ENCODE measurements at places on chromosomes 1 and 21.

DNA sequence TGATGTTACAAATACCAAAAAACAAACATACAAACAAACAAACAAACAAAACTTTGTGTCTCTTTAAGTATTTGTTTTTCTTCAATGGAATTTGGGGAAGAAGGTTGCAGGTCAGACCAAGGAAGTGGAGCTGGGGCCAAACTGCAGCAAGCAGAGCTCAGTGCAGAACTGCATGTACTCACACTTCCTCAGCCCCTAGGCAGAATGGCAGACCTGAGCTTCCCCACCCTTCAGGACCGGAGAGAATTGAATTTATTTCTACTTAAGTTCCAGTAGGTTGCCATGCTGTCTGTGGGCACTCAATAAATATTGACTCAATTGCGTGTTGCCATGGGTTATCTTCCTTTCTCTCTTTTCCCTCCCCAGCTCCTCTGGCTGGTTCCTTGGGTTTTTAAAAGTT lies 173.6 kb downstream of the PTGER3 start:
- no peak for DNase-seq

DNA sequence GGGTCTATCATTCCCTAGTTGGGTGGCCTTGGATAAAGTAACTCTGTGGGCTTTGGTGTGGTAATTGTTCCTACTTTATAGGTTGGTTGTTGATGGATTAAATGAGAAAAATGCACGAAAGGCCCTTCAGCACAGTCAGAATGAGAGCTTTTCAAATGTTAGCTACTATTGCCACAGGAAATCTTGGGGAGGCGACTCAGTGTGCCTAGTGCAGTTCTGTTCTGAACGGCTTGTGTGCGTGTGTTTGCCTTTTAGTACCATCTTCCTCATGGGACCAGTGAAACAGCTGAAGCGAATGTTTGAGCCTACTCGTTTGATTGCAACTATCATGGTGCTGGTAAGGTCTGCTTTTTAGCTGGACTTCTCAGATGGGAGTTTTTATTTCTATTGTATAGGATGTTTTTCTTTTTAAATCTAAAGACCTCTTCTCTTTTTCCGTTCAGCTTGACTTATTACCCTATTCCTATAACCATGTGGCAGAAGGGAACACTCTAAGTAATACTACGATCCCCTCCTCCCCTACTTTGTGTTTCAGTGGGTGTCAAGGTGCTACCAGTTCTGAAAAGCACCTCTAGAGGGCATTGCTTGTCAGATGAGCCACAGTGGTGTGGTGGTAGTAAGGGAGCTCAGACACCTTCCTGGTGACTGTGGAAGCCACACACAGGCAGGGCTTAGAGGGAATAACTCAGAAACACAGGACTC lies 9.2 kb downstream of the SFT2D2 start:
- DNase-seq, result no peak

- no peak for DNase-seq
Measured at GRCh38 chr1:241817331-241817792, 30.6 kb upstream of the EXO1 start.

GRCh38 chr1:228149406-228150119 lies at the start of gene GJC2:
TSS of gene GJC2 (plus strand) at chr1:228149930. CDS start at chr1:228157759, 7,829 bp downstream.
- DNase-seq, result no peak

DNA sequence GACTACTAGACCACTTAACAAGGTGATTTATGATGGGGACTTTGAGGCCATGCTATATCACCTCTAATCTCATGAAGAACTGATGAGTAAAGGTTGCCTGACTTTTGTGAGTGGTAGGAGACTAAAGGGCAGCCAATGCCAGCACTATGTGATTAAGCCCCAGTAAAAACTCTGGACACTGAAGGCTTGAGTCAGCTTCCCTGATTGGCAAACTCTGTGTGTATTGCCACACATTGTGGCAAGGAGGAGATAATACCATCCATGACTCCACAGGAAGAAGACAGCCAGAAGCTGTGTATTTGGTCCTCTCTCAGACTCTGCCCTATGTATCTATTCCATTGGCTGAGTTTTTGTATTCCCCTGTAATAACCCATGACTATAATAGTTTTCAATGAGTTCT lies 413.3 kb upstream of the ZRANB2 start:
- DNase-seq, result no peak
